Uterine smooth muscle cell (primary cell): ENCODE measurements at places on chromosomes 2 and 18. TPM values are rescaled to one million over a fixed set of nuclear protein-coding genes. Genes with fewer than 3 reads are reported as not detected.

Gene CASP10
- 4.5 and 6.1 TPM in 2 replicates for total RNA-seq

Gene TMEM247
- not detected in 2 replicates for total RNA-seq

Gene LINC00305
- not detected in 2 replicates for total RNA-seq

Gene WNT6
- not detected in 2 replicates for total RNA-seq

Gene PLGLB1
- total RNA-seq: 0.22 and 0.50 TPM in 2 replicates

Gene COL4A3
- total RNA-seq: 0.25 and 1.1 TPM in 2 replicates

Gene NR4A2
- 0.11 and 0.25 TPM in 2 replicates for total RNA-seq

Gene PASK
- total RNA-seq: 5.2 and 10.8 TPM in 2 replicates

Gene R3HDM1
- total RNA-seq: 9.1 and 10.6 TPM in 2 replicates

Gene NEU2
- total RNA-seq: not detected in 2 replicates

Gene NXPH2
- total RNA-seq: not detected in 2 replicates

Gene PSMA8
- total RNA-seq: not detected in 2 replicates

Gene TTC21B
- 31.0 and 36.9 TPM in 2 replicates for total RNA-seq
